Spinal cord (tissue), 10 donors: ENCODE measurements at places on chromosomes 3 and 15. TPM values are rescaled to one million over a fixed set of nuclear protein-coding genes. Genes with fewer than 3 reads are reported as not detected.

GRCh38 chr15:63369296-63369695, 12.3 kb downstream of the CA12 start:
- no peak overlapping the region for H3K4me3 ChIP-seq
- no peak overlapping the region for H3K27ac ChIP-seq
- peaks cover 6% of the 10 kb centered on the region for H3K36me3 ChIP-seq
- no peak for DNase-seq
- H3K4me1 ChIP-seq = peaks cover 17% of the 10 kb centered on the region

- no peaks in the 10 kb centered on the region for H3K36me3 ChIP-seq
- no peaks in the 10 kb centered on the region for H3K27me3 ChIP-seq
- peaks cover 10% of the 10 kb centered on the region for H3K4me1 ChIP-seq
Measured at GRCh38 chr3:46719735-46720271, 2.1 kb upstream of the PRSS50 start.

- H3K4me1 ChIP-seq = no peaks in the 10 kb centered on the region
- H3K4me3 ChIP-seq = no peak overlapping the region
- DNase-seq = no peak
- no peaks in the 10 kb centered on the region for H3K27me3 ChIP-seq
Measured at GRCh38 chr3:123357275-123357674, 91.6 kb downstream of the ADCY5 start.

DNA sequence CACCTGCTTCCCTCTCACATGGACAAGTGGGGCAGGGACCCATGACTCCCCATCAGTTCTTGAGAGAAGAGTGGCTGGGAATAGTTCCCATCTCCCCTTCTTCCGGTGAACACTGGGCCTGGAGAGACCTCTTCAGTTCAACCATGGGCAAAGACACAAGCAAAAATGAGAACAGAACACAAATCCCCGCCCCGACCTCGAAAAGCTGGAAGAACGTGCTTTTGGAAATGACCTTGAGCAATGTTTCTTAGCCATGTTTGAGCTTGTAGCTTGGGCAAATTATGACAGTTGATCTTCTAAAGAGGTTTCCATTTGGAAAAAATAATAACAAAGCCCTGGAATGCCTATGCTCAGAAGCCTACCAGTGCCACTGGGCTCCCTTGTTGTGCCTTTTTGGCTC, 59.0 kb downstream of the FAM174B start:
- H3K27me3 ChIP-seq = no peaks in the 10 kb centered on the region
- no peaks in the 10 kb centered on the region for H3K36me3 ChIP-seq
- no peak overlapping the region for H3K4me3 ChIP-seq
- peak; percentile 16 for DNase-seq
- H3K27ac ChIP-seq = no peak overlapping the region

- no peak overlapping the region for H3K27ac ChIP-seq
- H3K36me3 ChIP-seq = no peaks in the 10 kb centered on the region
- H3K27me3 ChIP-seq = no peaks in the 10 kb centered on the region
Measured at GRCh38 chr3:115052906-115053305, 94.2 kb downstream of the ZBTB20 start.

- no peak overlapping the region for H3K27ac ChIP-seq
- H3K27me3 ChIP-seq = no peaks in the 10 kb centered on the region
- H3K4me3 ChIP-seq = no peak overlapping the region
- no peak for DNase-seq
- H3K4me1 ChIP-seq = no peaks in the 10 kb centered on the region
Measured at GRCh38 chr3:99163314-99163713, 261.8 kb upstream of the DCBLD2 start.

- no peaks in the 10 kb centered on the region for H3K27me3 ChIP-seq
- DNase-seq = peak; percentile 72
- H3K27ac ChIP-seq = no peak overlapping the region
- no peak overlapping the region for H3K4me3 ChIP-seq
- H3K36me3 ChIP-seq = no peaks in the 10 kb centered on the region
- peaks cover 8% of the 10 kb centered on the region for H3K4me1 ChIP-seq
Measured at GRCh38 chr15:65033659-65034269, 4.3 kb upstream of the MTFMT start.

DNA sequence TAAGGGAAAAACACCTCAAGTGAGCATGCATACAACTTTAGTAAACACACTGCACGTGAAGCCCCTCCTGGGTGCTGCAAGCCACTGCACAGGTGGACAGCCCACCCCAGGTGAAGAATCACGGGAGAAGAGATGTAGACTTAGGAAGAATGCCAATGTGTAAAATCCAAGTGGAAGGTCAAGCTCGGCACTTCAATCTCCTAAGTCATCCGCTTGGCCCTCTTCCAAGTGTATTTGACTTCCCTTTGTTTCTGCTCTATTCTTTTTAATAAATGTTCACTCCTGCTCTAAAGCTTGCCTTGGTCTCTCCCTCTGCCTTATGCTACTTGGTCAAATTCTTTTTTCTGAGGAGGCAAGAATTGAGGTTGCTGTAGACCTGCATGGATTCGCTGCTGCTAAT, 316.6 kb downstream of the EDEM1 start:
- no peaks in the 10 kb centered on the region for H3K27me3 ChIP-seq
- H3K4me1 ChIP-seq = no peaks in the 10 kb centered on the region
- H3K36me3 ChIP-seq = no peaks in the 10 kb centered on the region
- no peak overlapping the region for H3K4me3 ChIP-seq
- DNase-seq = no peak

DNA sequence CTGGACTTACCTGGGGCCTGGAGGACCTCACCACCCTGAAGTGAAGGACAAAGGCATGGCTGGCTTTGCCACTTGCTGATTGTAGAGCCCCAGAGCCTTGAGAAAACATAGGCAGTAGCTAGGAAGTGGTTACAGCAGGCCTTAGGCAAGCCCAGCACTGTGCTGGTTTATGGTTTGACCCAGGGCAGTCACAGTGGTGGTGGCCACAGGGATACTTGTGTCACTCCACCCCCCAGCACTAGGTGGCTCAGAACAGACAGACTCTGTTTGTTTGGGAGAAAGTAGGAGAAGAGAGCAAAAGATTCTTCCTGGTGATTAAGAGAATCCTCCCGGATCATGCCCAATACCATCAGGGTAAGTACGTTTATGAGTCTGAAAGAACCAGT, 13.2 kb upstream of the COL8A1 start:
- no peaks in the 10 kb centered on the region for H3K36me3 ChIP-seq
- H3K4me1 ChIP-seq = no peaks in the 10 kb centered on the region
- H3K4me3 ChIP-seq = no peak overlapping the region
- no peak overlapping the region for H3K27ac ChIP-seq
- H3K27me3 ChIP-seq = no peaks in the 10 kb centered on the region
- DNase-seq = no peak

GRCh38 chr15:66306381-66306780, 13.0 kb downstream of the DIS3L start:
- peaks cover 21% of the 10 kb centered on the region for H3K36me3 ChIP-seq
- DNase-seq = no peak
- H3K27ac ChIP-seq = no peak overlapping the region
- H3K27me3 ChIP-seq = no peaks in the 10 kb centered on the region
- H3K4me1 ChIP-seq = no peaks in the 10 kb centered on the region

DNA sequence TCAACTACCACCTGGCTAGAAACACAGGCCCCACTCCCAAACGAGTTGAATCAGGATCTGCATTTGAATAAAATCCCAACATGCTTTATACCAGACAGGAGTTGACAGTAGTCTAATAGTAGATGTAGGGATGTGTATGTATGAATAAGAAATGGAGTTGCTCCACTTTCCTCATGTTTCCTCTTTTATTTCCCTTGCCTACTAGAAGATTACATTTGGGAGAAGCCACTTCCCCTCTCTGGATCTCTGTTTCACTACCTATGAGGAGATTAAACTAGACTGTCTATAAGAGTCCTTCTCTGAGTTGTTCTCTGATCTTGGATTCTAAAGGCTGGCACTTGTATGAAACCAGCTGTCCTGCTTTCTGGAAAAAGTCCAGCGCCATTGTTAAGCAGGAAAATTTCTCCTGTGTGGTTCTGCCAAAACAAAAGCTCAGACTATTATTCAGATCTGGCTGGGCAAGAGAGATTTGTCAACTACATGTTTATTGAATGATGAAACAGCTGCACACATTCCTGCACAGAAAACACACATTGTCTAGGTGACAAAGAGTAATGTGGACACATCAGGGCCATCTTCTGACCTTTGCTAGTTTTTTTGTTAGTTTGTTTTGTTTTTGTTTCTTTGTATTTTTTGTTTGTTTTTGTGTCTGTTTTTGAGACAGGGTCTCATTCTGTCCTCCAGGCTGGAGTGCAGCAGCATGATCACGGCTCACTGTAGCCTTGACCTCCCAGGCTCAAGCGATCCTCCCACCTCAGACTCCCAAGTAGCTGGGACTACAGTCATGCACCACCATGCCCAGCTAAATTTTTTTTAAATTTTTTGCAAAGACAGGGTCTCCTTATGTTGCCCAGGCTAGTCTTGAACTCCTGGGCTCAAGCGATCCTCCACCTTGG, 29.9 kb downstream of the ACP3 start:
- no peak for DNase-seq
- H3K4me3 ChIP-seq = no peak overlapping the region
- H3K36me3 ChIP-seq = no peaks in the 10 kb centered on the region
- no peak overlapping the region for H3K27ac ChIP-seq
- H3K27me3 ChIP-seq = no peaks in the 10 kb centered on the region
- H3K4me1 ChIP-seq = no peaks in the 10 kb centered on the region

GRCh38 chr15:45443645-45444044, 65.3 kb upstream of the GATM start:
- no peak for DNase-seq
- no peaks in the 10 kb centered on the region for H3K27me3 ChIP-seq
- no peak overlapping the region for H3K4me3 ChIP-seq
- H3K27ac ChIP-seq = no peak overlapping the region
- H3K4me1 ChIP-seq = no peaks in the 10 kb centered on the region

GRCh38 chr3:66738625-66739365, 238.0 kb upstream of the LRIG1 start:
- H3K27me3 ChIP-seq = no peaks in the 10 kb centered on the region
- H3K4me3 ChIP-seq = no peak overlapping the region
- H3K36me3 ChIP-seq = no peaks in the 10 kb centered on the region

DNA sequence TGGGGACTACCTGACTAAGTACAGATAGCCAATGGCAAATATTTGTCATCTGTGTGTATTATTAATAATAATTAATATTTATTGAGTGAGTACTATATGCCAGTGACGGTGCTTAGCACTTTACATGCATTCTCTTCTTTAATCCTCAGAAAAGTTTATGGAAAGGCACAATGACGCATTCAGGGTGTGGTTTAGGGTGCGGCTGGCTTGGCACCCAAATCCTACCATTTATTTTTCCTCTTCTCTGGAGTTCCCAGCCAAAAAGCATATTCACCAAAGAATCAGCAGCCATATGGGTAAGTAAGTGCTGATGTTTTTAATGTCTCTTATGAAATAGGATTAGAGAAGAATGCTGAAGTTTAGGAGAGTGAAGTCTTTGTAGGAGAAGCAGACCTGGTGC, 140.4 kb upstream of the TP63 start:
- DNase-seq = no peak
- no peak overlapping the region for H3K27ac ChIP-seq
- H3K36me3 ChIP-seq = no peaks in the 10 kb centered on the region
- H3K4me1 ChIP-seq = no peaks in the 10 kb centered on the region

Gene FEZF2
- total RNA-seq = 0.61 TPM

Gene DUOXA2
- not detected for total RNA-seq

Gene IGSF11
- 41.7 TPM for total RNA-seq

Gene DUOX1
- total RNA-seq = 0.22 TPM

Gene PCLAF
- total RNA-seq = 8.0 TPM

Gene LNP1
- 10.7 TPM for total RNA-seq

Gene WDR93
- 3.9 TPM for total RNA-seq

Gene TMEM212
- 0.40 TPM for total RNA-seq

Gene ZNF501
- total RNA-seq = 15.9 TPM

Gene TLE3
- total RNA-seq = 24.7 TPM

Gene CKMT1B
- total RNA-seq = 17.7 TPM
